Effector memory CD8-positive, alpha-beta T cell (primary cell): ENCODE measurements at places on chromosomes 7 and 10.

DNA sequence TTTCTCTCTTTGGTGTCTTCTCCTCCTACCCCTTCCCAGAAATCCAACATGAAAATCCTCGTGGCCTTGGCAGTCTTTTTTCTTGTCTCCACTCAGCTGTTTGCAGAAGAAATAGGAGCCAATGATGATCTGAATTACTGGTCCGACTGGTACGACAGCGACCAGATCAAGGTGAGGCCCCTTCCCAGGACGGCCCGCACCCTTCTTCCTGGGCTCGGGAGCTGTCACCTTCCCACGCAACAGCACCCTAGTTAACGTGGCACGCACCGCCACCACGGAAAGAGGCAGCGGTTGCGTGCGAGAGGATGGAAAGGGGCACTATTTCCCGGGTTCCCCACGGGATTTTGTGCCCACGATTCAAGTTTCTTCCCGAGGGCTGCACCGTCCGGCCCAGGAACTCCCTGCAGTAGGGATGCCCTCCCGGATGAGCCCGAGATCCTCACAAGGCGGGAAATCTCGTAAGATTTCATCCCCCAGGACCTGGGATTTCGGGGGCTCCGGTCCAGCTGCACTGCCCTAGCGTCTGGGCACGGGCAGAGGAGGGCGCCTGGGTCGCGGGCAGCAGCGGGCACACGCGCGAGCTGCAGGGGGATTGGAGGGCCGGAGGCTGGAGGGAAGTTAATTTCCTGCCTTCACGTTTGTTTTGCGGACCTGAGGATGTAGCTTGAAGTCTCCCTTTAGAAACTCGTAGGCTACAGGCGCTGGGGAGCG is 834 bp downstream of the TAC1 start:
- DNase-seq: no peak

- no peak for DNase-seq
Measured at GRCh38 chr7:104951546-104951945, 62.5 kb upstream of the KMT2E start.

GRCh38 chr10:20623546-20623945 is 273.6 kb downstream of the NEBL start:
- no peak for DNase-seq

- no peak for DNase-seq
Measured at GRCh38 chr10:49273082-49273465, 25.9 kb upstream of the C10orf71 start.

DNA sequence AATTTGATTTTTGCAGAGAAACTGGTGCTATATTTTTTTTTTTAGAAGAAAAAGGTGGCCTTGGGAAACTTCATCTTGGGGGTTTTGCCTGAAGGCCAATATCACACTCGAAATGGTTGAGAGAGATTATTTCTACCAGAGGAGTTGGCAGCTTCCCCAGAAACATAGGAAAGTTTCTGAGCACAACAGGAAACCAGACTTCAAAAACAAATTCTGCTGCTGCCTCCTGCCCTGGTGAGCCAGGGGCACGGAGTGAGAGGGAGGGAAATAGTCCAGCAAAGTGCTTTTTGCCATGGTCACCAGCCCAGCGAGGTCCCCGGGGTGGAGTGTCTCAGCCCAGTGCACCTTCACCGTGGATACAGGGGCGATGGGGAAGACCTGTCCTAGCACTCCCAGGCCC is 61.1 kb downstream of the FOXI2 start:
- DNase-seq: no peak

DNA sequence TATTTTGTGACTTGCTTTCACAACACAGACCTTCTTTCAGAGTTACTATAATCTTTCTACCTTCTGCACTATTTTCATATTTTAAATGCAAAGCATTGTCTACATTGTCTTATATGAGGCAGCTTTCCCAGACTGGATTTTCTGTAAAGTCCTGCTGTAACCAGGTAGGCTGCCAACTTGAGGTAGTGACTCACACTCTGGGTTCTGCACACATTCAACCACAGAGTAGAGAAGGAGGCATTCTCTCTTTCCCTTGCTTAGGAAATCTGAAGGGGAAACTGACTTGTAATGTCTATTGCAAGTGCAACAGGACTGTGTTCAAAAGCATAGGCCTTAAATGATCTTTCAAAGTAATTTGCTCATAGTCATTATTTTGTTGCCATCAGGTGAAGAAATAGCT is 461.4 kb downstream of the GRM8 start:
- no peak for DNase-seq

DNA sequence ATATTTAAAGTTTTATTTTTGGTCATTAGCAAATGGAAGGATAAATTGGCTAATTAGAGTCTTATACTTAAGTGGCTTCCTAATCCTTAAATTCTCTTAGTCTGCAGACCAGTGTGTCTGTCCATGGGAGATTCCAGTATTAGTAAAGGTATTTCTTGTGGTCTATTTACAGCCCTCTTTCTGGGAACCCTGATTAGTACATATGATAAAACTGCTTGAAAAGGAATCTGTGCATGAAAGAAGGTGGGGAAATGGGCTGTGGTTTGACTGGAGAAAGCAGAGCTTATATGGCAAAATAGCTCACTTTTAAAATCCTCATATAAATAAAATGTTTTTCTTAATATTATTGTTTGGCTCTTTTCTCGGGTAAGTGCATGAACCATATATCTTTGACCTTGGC is 124.5 kb upstream of the RHOBTB1 start:
- DNase-seq: no peak

- DNase-seq: no peak
Measured at GRCh38 chr10:89695307-89695706, 6.1 kb upstream of the KIF20B start.

DNA sequence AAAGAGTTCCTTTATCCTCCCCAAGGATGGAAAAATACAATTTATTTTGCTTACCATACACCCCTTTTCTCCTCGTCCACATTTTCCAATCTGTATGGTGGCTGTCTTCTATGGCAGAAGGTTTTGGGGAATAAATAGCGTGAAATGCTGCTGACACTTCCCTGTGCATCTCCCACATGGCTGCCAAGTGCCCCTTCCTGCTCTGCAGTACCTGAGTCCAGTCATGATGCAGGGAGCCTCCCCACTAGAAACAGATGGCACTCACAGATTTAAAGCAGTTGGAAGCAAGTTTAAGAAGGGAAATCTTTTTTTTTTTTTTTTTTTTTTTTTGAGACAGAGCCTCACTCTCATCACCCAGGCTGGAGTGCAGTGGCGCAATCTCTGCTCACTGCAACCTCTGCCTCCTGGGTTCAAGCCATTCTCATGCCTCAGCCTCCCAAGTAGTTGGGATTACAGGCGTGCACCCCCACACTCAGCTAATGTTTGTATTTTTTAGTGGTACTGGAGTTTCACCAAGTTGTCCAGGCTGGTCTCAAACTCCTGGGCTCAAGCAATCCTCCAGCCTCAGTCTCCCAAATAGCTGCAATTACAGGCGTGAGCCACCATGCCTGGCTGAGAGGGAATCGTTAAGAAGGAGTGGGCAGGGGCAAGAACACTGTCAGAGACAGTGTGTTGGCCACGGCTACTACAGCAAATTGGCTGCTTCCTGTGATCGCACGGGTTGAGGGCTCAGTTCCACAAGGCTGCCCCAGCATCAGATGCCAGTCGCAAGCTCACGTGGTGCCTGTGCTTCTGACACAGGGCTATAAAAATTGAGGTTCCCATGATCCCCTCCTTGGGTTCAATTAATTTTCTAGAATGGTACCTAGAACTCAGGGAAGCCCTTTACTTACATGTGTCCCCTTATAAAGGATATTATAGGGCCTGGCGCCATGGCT is 5.3 kb upstream of the PILRA start:
- DNase-seq: no peak
